NCI-H748 treated with DMSO at 0.1 percent for 48 hours (cell line): ENCODE measurements at places on chromosomes 12 and 14.

- no peak for DNase-seq
Measured at GRCh38 chr12:72036393-72036792, 97.7 kb downstream of the TPH2 start.

DNA sequence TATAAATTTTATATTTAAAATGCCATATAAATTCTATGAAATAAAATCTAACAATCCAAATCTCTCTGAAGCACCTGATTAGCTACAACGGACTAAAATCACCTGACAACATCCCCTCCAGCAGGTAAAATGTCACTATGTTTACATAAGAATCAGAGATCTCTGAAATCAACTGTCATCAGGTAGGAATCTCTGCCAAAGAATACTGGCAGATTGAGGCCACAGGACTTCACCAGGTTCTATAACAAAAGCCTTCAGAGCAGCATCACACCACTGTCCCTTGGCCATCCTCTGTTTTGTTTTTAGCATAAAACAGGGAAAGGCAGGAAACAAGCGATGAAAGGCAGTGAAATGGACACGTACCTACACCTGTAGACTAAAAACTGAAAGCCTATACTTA, 22.1 kb downstream of the FGD6 start:
- no peak for DNase-seq

DNA sequence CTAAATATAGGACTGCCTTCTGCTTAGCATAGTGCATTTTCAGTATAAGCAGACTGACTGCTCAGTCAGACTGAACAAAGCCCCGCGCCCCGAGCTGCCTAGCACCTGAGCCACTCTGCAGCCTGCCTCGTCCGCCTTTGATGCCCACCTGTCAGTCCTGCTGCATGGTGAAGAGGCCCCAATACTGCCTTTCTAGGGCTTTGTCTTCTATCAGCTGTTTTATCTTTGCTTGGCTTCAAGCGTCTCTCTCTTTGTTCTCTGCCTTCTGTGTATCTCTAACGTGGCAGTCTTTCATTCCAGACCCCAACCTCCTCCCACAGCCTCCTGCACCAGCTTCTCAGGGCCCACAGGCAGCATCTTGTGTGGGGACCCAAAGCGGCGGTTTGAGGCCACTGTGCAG, 1001.0 kb downstream of the VRK1 start:
- DNase-seq = no peak

DNA sequence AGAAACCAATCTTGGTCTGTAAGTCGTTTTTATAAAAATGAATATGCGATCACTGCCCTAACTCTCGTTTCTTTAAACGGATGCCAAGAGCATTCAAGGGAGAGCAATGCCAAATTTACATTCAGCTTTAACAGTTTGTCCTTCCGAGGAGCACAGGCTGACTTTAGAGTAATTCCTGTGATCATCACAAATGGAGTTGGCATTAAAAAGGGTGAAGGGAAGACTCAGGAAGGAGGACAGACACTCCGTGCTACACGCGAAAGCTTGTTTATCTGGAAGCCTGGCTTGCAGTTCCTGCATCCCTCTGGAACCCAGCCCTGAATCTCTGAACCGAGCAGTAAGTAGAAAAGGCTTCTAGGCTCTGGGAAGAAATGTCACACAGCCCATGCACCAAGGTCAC, 78.4 kb downstream of the PAPOLA start:
- DNase-seq = no peak

DNA sequence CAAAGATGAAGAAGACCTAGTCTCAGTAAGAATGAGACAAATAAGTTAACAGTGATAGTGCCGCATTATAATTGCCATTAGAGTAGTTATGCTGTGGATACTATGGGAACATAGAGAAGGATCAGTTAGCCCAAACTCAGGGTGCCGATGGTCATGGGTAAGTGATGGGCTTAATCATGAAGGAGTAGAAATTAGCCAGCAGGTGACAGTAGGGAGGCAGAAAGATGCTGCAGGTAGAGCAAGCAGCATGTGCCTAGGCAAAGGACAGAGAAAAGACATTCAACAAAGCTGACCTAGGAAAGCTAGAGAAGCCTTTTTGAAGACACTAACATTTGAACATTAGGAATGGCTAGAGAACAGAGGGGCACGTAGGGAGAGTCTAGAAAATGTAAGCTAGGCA, 30.6 kb upstream of the PTPRQ start:
- peak; percentile 54 for DNase-seq
